LHCN-M2 (cell line): ENCODE measurements at places on chromosomes 2 and 18. TPM values are rescaled to one million over a fixed set of nuclear protein-coding genes. Genes with fewer than 3 reads are reported as not detected.

The ASB18 gene
- total RNA-seq, result not detected in 2 replicates

The ELOA2 gene
- not detected in 2 replicates for total RNA-seq

The FOXI3 gene
- total RNA-seq, result not detected in 2 replicates

The C1QL2 gene
- not detected in 2 replicates for total RNA-seq

The COPS8 gene
- 422 and 544 TPM in 2 replicates for total RNA-seq

The REG1B gene
- total RNA-seq, result not detected in 2 replicates

The NTSR2 gene
- not detected in 2 replicates for total RNA-seq

The HOXD9 gene
- total RNA-seq, result 0.06 TPM in 1 of 2 replicates, not detected in the other

The LBX2 gene
- 1.2 and 1.6 TPM in 2 replicates for total RNA-seq

The SLC40A1 gene
- total RNA-seq, result 7.1 and 7.6 TPM in 2 replicates

The FAM161A gene
- 2.3 and 2.5 TPM in 2 replicates for total RNA-seq

The DSC2 gene
- total RNA-seq, result not detected in 2 replicates

The SERPINB11 gene
- total RNA-seq, result not detected in 2 replicates

The NDC80 gene
- total RNA-seq, result 64.1 and 90.8 TPM in 2 replicates

The ILKAP gene
- total RNA-seq, result 16.0 and 22.9 TPM in 2 replicates

The ONECUT2 gene
- under 0.01 TPM in 2 replicates for total RNA-seq

The ITGA4 gene
- 18.9 and 19.2 TPM in 2 replicates for total RNA-seq

The SP100 gene
- total RNA-seq, result 56.4 and 67.5 TPM in 2 replicates

The EEF1B2 gene
- 480 and 488 TPM in 2 replicates for total RNA-seq

The PSTPIP2 gene
- 8.7 and 10.6 TPM in 2 replicates for total RNA-seq

The DIS3L2 gene
- 12.5 and 19.9 TPM in 2 replicates for total RNA-seq

The ADD2 gene
- not detected in 2 replicates for total RNA-seq

The CELF4 gene
- not detected in 2 replicates for total RNA-seq

The LONRF2 gene
- total RNA-seq, result not detected in 2 replicates

The SIX2 gene
- total RNA-seq, result 55.6 and 65.7 TPM in 2 replicates

The SAP130 gene
- total RNA-seq, result 11.3 and 16.0 TPM in 2 replicates

The ASXL2 gene
- total RNA-seq, result 8.7 and 13.7 TPM in 2 replicates

The ALKAL2 gene
- not detected in 2 replicates for total RNA-seq

The ZNF385B gene
- 0.13 and 0.17 TPM in 2 replicates for total RNA-seq

The PLB1 gene
- 1.4 and 1.5 TPM in 2 replicates for total RNA-seq

The ANKRD62 gene
- not detected in 2 replicates for total RNA-seq

The SULT1C4 gene
- total RNA-seq, result not detected in 2 replicates

The BOLL gene
- not detected in 2 replicates for total RNA-seq

The MTX2 gene
- 32.3 and 37.8 TPM in 2 replicates for total RNA-seq

The SNED1 gene
- 35.5 and 53.1 TPM in 2 replicates for total RNA-seq

The NEB gene
- total RNA-seq, result 0.32 and 2.6 TPM in 2 replicates

The FAM110C gene
- total RNA-seq, result not detected in 2 replicates

The PHOSPHO2 gene
- total RNA-seq, result 2.1 TPM in 2 replicates

The RGPD3 gene
- total RNA-seq, result 0.11 and 0.13 TPM in 2 replicates

The ASXL3 gene
- under 0.01 TPM in 1 of 2 replicates, not detected in the other for total RNA-seq

The SCN3A gene
- total RNA-seq, result 0.06 TPM in 1 of 2 replicates, not detected in the other

The ROCK1 gene
- 28.3 and 31.1 TPM in 2 replicates for total RNA-seq

The AOX1 gene
- total RNA-seq, result 41.5 and 43.0 TPM in 2 replicates

The TRIP12 gene
- total RNA-seq, result 145 and 160 TPM in 2 replicates

The EHD3 gene
- total RNA-seq, result 9.1 and 10.9 TPM in 2 replicates

The TDRD15 gene
- total RNA-seq, result not detected in 2 replicates

The ABCG5 gene
- total RNA-seq, result not detected in 2 replicates

The ALK gene
- total RNA-seq, result 0.06 TPM in 1 of 2 replicates, not detected in the other

The MROH2A gene
- not detected in 2 replicates for total RNA-seq

The CETN1 gene
- total RNA-seq, result not detected in 2 replicates

The MC5R gene
- total RNA-seq, result not detected in 2 replicates

The FN1 gene
- total RNA-seq, result 3,000 and 3,278 TPM in 2 replicates

The PLA2R1 gene
- 5.3 and 7.1 TPM in 2 replicates for total RNA-seq

The KCNK3 gene
- total RNA-seq, result 0.32 TPM in 1 of 2 replicates, not detected in the other
